ENCODE measurements at places on chromosomes 1 and 21. TPM values are rescaled to one million over a fixed set of nuclear protein-coding genes. Genes with fewer than 3 reads are reported as not detected.

Gene BTBD8
- 0.27 TPM for total RNA-seq

Gene GAS5
- 569 TPM for total RNA-seq

Gene GNAT2
- 0.92 TPM for total RNA-seq

Gene KCNN3
- total RNA-seq, result 17.3 TPM

Gene FCRL2
- total RNA-seq, result 0.36 TPM

Gene SRM
- 255 TPM for total RNA-seq

Gene CRYAA
- total RNA-seq, result not detected

Gene TARDBP
- total RNA-seq, result 174 TPM

Gene STK40
- 51.0 TPM for total RNA-seq

Gene EXTL1
- not detected for total RNA-seq

Gene CFAP107
- total RNA-seq, result not detected

Gene SLC19A2
- total RNA-seq, result 2.3 TPM
